ENCODE measurements at places on chromosomes 7 and 10.

DNA sequence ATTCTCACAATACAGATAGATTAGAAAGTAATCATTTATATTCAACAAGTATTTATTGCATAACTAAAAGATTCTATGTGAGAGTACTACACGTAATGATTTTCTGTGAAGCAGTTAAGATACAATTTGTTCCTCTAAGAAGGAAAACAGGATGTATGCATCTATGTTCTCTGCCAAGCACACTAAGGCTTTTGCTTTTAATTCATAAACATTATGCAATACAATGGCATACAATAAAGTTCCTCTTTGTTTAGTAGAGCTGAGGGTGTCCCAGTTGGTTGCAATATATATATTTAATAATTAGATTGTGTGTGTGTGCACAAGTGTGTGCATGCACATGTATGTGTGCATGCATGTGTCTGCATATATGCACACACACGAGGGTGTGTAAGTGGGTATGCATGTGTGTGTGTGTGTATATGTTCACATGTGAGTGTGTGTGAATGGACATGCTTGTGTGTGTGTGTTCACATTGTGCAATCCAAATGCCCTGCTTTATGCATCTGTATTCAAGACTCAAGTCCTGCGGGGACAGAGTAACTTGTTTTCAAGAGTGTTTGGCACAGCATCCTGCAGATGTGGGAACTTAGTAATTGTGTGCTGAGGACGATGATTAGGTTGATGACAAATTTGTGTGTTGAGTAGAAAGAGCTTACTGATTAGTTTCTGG, 481.5 kb upstream of the KLF6 start:
- DNase-seq: peak; percentile 20

DNA sequence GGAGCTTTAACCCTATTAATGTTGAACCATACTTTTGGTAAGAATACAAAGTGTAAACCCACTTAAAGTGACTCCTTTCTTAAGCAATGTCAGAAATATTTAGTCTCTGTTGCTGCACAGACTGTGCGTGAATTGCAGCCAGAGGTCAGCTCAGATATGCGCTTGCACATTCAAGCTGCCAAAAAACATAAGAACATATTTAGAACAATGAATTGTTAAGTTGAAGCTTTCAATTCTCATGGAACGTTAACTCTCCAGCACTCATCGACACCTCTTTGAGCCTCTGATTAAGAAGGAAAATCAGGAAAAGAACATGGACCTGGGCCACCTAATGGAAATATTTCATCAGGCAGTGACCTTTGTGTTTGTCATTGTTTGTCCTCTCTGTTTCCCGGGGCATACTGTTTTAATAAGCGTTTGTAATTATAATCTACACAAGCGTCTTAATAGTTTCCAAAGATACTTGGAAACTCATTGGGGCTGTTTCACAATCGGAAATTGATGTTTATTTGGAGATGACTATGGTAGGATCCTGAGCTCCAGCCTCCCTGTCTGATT, 193.0 kb upstream of the CELF2 start:
- peak; percentile 48 for DNase-seq

GRCh38 chr7:31564661-31565060, 50.8 kb downstream of the ITPRID1 start:
- DNase-seq: no peak

- DNase-seq: no peak
Observed at GRCh38 chr10:66941491-66941890, 15.7 kb downstream of the LRRTM3 start.

DNA sequence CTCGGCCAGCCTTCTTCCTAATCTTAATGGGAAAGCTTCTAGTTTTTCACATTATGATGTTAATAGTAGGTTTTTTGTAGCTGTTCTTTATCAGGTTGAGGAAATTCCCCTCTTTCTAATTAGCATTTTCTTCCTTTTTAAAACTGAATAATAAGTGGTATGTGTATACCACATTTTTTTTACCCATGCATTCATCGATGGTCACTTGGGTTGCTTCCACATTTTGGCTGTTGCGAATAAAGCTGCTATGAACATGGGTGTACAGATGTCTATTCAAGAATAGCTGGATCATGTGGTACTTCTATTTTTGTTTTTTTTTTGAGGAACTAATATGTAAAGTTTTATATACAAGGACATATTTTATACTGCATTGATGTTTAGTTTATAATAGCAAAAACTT, 44.3 kb downstream of the NRF1 start:
- no peak for DNase-seq

DNA sequence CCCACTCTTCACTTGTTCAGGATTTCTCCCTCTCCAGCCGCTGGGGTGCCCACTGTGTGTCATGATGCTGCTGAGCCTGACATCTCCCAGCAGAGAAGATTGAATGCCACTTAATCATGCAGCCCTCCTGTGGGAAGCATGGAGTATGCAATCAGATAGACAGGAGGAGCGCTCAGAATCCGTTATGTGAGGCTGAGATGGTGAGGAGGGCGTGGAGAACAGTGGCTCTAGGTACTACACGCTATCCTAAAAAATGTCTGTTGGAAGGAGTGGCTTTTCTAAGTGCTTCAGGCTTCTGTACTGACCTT, 334.3 kb downstream of the LRMDA start:
- DNase-seq: no peak

DNA sequence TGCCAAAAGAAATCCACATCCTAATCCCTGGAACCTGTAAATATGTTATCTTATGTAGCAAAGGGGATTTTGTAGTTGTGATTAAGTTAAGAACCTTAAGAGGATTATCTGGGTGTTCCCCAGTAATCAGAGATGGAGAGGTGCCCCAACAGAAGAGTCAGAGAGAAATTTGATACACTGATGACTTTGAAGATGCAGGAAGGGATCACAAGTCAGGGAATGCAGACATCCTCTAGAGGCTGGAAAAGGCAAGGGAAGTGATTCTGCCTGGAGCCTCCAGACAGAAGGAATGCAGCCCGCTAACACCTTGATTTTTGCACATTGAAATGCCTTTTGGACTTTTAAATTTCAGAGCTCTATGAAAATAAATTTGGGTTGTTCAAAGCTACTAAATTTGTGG, 531.7 kb downstream of the DNAJB9 start:
- no peak for DNase-seq

DNA sequence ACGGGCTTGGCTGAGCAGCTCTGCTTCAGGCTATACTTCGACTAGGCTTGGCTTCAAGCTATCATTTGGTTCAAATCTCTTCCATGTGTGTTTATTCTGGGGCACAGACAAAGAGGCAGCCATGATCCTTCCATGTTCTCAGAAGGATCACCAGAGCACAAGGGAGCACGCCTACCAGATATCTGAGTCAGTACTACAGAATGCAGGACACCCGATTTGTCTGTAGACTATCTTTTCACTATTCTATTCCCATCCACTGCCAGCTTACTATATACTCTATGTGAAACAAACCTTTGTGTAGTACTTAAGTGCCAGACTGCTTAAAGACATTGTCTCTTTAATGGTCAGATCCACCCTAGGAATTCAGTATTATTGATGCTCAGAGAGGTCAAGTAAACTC, 35.1 kb downstream of the CH25H start:
- peak; percentile 43 for DNase-seq

DNA sequence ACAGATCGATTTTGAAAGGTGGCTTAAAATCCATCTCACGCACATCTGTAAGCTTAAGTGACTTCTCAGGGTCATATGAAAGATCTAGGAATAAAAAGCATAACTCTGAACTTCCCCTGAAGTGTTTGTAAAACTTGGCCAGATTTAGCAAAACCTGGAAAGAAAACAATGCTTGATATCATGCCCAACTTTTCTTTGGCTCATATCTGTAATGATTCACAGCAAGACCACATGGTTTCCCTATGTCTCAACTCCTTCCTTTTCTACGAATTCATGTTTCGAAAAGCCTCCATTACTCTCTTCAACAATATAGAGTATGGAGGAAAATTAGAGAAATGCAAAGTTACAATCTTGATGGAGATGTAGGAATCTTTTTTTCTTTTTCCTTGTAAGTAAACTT, 20.1 kb upstream of the CABCOCO1 start:
- peak; percentile 59 for DNase-seq

DNA sequence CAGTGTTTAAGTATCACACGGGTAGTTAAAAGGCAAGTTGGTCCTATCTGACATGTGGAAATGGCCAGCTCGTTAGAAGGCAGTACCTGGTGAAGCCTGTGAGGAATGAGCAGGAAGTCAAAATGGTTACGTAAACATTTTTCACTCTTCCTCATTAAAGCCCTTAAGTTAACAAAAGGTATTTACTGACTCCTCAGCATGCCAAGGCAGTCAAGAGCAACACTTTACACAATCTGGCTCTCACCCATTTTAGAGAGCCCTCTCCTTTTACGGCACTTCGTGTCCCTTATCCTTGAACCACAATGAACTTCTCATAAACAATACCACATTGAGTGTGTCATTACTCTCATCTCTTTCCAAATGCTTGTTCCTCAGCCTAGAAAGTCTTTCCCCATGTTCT, 11.0 kb upstream of the RSBN1L start:
- DNase-seq: no peak

- DNase-seq: no peak
Observed at GRCh38 chr10:109933984-109934565, 10.8 kb upstream of the XPNPEP1 start.

DNA sequence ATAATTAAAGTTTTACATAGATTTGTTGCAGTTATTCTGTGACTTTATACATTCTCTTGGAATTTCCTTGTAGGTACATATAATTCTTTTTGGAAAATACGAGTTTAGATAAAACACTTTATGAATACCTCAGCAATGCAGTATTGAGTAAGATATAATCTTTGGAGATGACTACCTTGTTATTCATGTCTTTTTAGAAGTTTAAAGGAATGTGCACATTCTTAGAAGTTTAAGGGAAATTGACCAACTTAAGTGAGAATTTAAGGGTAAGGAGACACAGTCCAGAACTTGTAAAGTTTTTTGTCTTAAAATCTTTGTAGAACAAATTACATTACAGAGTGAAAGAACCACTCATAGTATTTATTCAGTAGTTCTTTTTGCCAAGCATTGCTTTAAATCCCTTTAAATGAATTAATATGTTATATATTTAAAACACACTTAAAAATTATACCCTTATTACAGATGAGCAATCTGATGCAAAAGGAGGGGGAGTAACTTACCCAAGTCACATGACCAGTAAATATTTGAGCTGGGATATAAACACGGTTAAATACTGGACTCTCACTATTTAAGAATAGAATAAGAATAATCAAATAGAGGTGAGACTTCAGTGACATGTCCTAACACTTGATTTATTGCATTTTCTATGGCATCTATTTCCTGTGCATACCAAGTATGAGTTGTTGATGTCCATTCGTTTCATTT, 139.5 kb upstream of the FERD3L start:
- peak; percentile 7 for DNase-seq

All from AG08395 (cell line).